HTR-8/SVneo (cell line): ENCODE measurements at places on chromosomes 3 and 15.

DNA sequence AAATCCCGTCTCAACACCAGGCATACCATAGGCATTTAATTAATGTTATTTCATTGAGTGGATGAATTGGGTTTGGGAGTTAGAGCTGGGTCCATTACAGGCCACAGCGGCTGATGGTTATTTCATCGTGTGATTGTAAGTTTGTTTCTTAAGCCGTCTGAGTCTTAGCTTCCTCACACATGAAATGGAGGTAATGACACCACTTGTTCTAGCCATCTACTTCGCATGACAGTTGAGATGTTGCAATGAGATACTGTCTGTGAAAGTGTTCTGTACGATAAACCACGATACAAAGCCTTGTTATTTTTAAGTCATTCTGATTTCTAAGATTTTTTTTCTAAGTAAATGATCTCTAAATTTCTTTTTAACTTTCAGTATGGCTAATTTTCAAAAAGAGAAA is 8.6 kb upstream of the TP63 start:
- no peak for DNase-seq

DNA sequence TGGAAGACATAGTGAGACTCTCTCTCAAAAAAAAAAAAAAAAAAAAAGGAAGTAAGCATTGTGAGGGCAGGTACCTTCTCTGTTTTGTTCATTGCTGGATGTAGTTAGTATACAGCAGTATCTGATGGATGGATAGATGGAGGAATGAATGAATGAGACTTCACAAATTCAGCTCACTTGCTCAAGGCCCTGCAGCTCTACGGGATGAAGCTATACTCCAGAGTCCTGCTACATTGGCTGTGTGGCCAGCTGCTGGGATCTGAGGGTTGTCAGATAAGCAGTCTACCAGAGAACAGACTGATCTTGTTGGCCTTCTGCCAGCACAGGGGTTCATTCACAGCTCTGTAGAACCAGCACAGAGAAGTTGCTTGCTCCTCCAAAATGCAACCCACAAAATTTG is 35.0 kb downstream of the MLH1 start:
- DNase-seq, result no peak

- DNase-seq, result no peak
Observed at GRCh38 chr3:15380980-15381890, 46.1 kb downstream of the METTL6 start.

DNA sequence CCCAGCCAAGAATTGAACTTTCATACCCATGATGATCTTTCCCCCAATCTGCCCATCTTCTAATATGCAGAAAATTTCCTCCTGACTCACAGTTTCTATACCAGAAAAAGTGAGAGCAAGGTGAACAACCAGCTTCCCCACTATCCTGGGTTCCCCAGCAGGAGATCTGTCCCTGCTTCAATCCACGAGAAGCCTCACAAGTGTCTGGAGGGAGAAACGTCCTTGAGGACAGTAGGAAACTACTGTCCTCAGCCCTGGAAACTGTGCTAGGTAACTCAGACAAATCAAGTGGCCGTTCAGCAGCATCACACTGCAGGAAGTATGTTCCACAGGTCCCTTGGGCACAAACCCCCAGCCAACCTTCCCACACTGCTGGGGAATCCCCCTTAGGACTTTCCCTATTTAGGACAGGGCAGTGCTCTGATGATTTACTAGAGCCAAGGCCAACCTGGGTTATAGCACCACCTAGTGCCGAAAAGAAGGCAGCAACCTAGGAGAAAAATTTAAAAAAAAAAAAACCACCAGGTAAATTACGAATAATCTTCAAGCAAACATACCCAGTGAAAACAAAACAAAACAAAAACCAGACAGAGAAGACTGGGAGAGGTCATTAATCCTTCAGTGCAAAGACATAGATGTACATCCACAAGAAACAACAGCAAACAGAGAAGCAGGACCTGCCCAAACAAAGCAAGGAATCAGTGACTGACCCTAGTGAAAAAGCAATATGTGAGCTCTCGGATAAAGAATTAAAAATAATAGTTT is 36.0 kb downstream of the MORC1 start:
- peak; percentile 6 for DNase-seq

DNA sequence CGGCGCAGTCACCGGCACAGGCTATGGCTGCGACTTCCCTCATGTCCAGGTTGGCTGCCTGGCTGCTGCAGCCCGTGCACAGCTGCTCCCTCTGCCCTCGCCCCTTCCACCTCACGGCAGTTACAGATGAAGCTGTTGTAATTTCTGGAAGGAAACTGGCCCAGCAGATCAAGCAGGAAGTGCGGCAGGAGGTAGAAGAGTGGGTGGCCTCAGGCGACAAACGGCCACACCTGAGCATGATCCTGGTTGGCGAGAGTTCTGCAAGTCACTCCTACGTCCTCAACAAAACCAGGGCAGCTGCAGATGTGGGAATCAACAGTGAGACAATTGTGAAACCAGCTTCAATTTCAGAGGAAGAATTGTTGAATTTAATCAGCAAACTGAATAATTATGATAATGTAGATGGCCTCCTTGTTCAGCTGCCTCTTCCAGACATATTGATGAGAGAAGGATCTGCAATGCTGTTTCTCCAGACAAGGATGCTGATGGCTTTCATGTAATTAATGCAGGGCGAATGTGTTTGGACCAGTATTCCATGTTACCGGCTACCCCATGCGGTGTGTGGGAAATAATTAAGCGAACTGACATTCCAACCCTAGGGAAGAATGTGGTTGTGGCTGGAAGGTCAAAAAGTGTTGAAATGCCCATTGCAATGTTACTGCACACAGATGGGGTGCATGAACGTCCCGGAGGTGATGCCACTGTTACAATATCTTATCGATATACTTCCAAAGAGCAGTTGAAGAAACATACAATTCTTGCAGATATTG is 13.2 kb upstream of the GNB4 start:
- DNase-seq, result no peak

DNA sequence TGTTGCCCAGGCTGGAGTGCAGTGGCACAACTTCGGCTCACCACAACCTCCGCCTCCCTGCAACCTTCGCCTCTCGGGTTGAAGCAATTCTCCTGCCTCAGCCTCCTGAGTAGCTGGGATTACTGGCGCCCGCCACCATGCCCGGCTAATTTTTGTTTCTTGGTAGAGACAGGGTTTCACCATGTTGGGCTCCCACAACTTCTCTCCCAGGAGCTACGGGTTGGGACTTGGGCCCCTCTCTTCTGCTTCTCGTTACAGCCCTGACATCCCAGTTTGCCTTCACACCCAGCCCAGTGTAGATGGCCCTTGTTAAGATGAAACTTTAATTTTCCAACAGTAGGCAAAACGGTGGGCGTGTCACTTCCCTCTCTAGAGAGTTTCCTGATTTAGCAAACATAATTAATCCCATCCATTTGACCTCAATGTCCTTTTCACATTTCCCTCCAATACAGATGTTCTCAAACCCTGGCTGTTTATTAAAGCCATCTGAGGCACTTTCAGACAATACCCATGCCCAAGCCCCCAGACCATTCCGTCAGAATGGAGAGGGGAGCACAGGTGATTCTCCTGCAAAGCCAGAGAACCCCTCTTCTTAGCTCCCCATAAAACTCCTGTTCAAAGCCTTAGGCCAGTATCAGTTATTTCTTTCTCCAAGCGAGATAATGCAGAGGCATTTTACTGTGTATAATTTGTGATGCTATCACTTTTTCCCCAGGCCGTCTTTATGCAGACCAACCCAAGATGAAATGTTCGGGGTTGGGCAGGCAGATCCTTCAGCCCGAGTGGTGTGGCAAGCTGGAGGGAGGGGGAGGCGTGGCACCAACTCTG is 245.7 kb downstream of the XXYLT1 start:
- DNase-seq, result no peak

DNA sequence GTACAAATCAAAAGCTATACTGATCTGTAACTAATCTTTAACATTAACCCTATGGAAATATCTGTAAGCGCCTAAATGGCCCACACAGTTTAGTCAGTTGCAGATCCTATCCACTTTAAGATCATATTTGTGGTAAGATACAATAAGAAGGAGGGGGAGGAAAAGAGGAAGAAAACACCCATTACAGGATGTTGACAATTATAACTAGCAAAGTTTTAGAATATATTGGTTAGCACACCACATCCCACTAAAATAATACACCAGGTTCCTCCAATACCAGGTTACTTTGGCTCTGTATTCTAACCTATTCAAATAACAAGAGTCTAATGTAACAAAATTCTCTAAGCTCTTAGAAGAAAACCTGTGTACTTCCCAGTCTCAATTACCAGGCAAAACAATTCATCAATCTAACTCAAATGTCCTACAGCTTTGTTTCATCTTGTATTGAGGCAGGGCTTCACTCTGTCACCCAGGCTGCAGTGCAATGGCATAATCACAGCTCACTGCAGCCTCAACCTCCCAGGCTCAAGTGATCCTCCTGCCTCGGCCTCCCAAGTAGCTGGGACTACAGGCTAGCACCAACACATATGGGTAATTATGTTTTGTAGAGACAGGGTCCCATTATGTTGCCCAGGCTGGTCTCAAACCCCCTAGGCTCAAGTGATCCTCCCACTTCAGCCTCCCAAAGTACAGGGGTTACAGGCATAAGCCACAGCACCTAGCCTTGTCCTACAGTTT is 4.2 kb downstream of the SLC4A7 start:
- DNase-seq, result no peak

- DNase-seq, result peak; percentile 68
Observed at GRCh38 chr3:50519471-50520089, 16.1 kb upstream of the CACNA2D2 start.

GRCh38 chr3:8767667-8768363 is 1.6 kb downstream of the OXTR start:
- DNase-seq, result no peak

GRCh38 chr3:67534594-67534993 is 119.8 kb downstream of the SUCLG2 start:
- no peak for DNase-seq

- DNase-seq, result no peak
Observed at GRCh38 chr3:43079536-43080332, 26.1 kb downstream of the POMGNT2 start.

DNA sequence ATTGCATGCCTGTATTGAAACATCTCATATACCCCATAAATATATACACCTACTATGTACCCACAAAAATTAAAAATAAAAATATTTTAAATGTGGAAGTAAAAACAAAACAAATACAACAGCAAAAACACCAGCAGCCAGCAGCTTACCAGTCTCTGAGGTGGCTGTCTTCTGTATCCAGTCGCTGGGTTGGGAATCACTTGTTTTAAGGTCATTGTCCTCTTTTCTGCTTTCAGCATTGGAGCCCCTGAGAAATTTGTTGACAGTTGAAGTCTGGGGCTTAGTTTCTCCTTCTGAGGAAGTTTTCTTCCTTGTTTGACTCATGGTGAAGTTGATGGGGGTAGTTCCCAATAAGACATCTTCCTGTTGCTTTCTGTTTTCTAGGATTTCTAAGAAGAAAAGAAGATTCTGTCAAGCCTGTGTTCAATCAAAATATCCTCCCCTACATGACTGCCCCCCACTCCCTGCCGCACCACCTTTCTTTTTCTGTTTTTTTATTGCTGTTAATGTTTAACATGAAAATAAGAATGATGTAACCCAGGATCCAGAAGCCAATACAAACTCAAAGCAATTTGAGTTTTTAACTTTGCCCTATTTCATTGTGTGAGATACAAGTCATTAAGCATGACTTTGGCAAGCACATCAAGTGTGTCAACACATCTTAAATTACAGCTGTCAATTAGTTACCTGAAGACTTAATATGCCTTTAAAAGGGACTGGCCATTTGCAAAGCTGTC is at the start of gene LRRC31:
LRRC31 (minus strand) TSS at position 452 of the 737 bp plus-strand sequence; CDS start at position 324, 128 bp downstream.
- DNase-seq, result no peak

DNA sequence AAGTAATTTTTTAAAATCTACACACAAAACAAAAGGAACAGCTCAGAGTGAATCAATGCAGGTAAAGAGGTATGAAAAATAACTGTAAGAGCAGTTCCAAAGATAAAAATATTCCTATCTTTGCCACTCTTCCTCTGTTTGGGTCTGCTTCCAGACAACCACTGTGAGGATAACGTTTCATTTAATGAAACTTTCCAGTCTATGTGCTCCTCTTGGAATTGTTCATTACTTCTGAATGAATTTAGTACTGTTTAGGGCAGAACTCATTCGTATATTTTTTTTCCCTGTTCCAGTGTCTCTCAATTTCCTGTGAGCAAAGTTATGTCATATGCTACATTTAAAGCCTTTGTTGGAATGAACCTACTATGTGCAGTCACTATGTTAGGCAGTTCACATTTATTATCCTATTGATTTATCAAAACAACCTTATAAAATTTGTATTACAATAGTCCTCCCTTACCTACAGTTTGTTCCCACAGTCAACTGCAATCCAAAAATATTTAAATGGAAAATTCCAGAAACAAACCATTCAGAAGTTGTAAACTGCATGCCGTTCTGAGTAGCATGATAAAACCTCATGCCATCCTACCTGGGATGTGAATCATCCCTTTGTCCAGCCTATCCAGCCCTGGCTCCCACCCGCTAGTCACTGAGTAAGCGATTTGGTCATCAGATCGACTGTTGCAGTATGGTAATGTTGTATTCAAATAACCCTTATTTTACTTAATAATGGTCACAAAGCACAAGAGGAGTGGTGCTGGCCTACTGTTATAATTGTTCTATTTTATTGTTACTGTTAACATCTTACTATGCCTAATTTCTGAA is 98.1 kb downstream of the TMCC1 start:
- no peak for DNase-seq

DNA sequence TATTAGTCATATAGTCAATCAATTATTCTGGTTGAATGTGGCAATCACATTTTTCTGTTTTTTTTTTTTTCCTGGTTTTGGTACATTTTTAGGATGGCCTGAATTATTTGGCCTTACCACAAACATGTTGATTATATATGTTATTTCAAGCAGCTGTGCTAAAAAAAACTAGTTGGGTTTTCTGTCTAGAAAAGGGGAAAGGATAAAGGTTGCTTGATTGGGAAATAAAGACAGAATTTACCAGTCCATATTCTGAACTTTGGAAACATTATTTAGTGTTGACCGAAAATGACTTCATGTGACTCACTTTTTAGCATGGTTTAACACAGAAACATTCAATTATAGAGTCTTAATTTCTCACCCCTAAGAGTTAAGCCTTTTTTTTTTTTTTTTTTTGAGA is 8.1 kb downstream of the MORF4L1 start:
- no peak for DNase-seq

GRCh38 chr3:69096299-69096698 is 11.6 kb downstream of the ARL6IP5 start:
- DNase-seq, result no peak

DNA sequence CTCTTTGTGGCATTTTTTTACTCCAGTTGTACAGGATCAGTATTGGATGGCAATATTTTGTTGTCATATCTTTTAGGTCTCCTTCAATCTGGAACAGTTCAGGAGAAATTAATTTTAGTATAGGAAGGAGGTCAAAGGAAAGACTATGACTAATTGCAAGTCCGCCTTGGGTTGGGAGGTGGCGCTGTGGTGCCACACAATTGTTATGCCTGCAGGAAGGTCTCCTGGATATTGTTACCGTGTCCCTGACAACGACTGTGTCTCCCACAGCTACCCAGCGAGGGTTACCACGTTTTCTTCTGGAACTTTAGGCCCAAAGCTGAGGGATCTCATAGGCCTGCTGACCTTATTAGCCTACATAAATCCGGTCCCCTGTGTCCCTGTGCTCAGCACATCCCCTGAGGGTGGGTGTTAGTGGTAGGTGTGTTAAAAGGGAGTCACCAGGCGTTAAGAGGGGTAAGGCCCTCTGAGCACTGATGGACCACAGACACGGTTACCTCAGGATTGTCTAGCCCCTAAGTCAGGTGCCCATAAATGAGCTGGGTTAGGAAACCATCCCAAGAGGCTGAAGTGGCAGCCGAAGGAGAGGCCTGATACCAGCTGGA is 31.5 kb downstream of the KCNAB1 start:
- peak; percentile 60 for DNase-seq
